Activated CD4-positive, CD25-positive, alpha-beta regulatory T cell treated with anti-CD3 and anti-CD28 coated beads, Interleukin-2, amount 50 U/mL, for 72 hours (primary cell): ENCODE measurements at places on chromosomes 11 and 22.

GRCh38 chr11:96567667-96568066, 177.9 kb downstream of the JRKL start:
- DNase-seq = no peak

DNA sequence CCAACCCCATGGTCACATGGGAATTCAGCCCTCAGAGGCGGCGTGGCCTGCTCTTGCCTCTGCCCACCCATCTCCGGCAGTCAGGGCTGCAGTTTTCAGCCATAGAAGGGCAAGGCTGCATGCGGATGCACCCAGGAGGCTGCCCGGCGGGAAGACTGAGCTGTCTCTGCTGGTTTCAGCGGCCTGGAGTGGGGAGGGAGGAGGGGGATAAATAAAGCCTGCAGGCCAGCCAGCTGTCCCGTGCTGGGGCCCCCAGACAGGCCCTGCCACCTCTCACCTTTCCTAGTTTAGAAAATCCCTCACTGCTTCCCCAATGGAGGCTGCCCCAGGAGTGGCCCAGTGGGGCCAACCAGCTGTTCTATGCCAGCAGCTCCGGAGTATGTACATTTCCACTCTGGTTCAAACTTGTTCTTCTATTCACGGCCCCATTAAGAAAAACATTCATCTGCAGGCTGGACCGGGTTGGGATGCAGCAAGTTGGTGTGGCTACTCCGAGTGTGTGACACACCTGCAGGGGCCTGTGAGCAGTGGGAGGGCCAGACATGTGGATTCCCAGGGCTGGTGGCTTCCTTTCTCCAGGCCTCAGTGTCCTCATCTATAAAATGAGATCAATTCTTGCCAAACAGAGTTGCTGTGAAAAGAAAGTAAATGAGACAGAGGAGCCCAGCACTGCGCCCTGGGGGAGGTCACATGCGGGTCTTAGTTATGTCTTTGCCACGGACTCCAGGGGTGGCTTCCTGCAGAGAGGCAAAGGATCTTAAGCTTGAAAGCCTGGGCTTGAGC, 5.0 kb downstream of the MICALL1 start:
- no peak for DNase-seq

- no peak for DNase-seq
Measured at GRCh38 chr11:10725907-10726253, 25.2 kb upstream of the CTR9 start.

DNA sequence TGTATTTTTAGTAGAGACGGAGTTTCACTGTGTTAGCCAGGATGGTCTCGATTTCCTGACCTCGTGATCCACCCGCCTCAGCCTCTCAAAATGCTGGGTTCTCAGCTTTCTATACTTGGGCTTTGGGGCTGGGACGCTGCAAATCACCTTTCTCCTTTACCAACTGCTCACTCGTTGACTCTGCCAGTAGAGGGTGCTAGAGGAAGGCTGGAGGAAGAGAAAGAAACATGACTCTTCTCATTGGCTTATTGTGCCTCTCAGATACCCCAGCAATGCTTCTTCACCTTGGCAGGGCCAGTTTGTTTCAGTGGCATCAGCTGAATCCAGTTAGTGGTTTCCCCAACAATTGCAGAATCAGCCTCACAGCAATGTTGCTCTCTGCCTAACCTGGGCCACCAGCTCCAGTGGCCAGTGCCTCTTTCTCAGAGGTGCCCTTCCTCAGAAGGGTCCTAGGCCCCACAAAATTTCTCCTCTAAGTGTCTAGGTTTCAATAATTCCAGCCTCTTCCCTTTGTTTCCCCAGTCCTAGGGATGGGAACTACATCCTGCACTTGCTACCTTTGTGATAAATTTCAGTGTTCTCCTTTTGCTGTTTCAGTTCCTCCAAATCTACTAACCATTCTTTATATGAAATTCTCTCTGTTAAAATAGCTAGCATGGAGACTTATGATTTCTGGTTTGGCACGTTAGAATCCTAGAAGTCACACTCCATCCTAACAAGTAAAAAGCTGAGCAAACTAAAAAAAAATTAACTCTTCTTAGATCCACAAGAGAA, 71.5 kb upstream of the VSTM5 start:
- DNase-seq = no peak

DNA sequence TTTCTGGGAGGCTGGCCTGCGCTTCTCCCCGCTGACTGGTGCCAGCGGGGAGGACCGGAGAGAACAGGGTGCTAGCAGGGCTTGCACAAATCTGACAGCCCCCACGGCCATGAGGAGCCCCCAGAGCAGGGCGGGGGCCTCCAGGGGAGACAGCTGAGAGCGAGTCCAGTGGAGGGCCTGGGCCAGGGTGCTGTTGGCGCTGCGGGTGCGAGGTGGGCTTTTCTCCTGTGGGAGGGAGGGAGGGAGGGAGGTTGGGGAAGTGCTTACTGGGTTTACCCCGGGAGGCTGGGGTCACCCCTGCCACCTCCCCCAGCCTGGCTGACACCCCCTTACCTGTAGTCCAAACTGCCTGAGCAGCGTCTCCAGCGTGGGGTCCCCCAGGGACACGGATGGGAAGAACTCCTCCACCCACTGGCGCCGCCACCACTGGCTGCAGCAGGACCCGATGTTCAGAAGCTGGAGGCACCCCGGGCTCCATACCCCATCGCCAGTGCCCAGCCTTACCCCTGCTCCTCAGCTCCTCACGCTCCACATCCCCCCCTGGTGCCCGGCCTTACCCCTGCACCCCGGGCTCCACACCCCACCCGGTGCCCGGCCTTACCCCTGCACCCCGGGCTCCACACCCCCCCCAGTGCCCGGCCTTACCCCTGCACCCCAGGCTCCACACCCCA, 3.9 kb downstream of the LMF2 start:
- DNase-seq = no peak

DNA sequence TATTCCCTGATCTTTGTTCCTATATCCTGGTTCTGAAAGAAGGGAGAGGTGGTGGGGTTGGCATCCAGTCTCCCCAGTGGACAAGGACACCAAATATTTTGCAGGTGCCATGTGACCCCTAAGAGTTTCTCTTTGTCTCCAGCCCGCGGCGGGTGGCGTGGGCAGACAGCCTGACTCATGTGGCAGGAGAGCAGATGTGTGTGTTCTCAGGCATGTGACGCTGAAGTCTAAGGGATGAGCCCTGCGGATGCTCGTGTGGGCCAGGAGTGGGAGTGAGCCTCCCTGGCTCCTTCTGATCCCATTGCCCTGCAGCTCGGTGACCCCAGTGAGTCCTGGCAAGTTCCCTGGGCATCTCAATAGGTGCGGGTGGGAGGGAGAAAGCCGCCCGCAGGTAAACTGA, 94.8 kb upstream of the TBCEL start:
- DNase-seq = no peak

GRCh38 chr11:13486926-13487660, 8.7 kb downstream of the PTH start:
- peak; percentile 64 for DNase-seq

GRCh38 chr11:68821670-68822069, 20.0 kb downstream of the CPT1A start:
- DNase-seq = no peak

- DNase-seq = no peak
Measured at GRCh38 chr11:102933627-102934026, 21.9 kb downstream of the MMP13 start.

GRCh38 chr11:99865951-99866350, 821.1 kb upstream of the ARHGAP42 start:
- DNase-seq = no peak

DNA sequence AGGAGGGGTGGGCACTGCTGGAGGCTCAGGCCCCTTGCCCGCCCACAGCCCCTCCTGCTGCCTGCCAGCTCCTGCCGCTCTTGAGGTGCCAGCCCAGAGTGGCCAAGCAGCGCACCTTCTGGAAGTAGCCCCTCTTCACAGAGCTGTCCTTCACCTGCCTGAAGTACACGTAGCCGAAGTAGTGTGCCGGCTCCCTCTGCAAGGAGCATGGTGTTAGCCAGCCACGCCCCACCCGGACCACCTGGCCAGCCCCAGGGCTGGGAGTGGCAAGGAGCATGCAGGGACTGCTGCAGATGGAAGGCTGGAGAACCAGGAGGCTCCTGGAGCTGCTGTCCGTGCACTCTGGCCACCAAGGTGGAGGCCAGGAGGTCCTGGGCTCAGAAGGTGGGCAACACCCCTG, 9.6 kb downstream of the DENND6B start:
- no peak for DNase-seq

GRCh38 chr11:2807801-2808241, 77.8 kb downstream of the CDKN1C start:
- DNase-seq = peak; percentile 19

- DNase-seq = no peak
Measured at GRCh38 chr11:118252688-118253087, 523 bp upstream of the MPZL3 start.
